ENCODE measurements at places on chromosomes 2 and 18. TPM values are rescaled to one million over a fixed set of nuclear protein-coding genes. Genes with fewer than 3 reads are reported as not detected.

DNA sequence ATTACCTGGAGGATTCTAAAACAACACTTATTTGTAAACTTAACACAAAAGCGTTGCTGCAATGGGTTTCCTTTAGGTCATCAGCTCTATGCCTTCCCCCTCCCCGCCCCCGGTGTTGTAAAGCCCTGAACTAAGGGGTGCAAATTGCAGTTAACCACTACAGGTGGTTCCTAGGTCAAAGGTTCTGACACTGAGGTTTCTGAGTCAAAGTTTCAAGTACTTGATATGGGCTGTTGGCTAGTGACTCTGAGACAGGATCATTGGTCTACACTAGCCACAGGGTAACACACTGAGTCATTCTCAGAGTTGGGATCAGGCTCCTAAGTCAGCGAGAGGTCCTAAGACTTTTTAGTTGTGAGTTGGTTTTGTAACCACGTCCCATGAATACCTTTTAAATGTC is 15.4 kb downstream of the IL1B start:
- H3K4me3 ChIP-seq: no peak overlapping the region
- H3K4me1 ChIP-seq: no peaks in the 10 kb centered on the region
- no peaks in the 10 kb centered on the region for H3K27me3 ChIP-seq
- DNase-seq: no peak

GRCh38 chr18:53747663-53748160 is 476.8 kb downstream of the MBD2 start:
- no peak overlapping the region for H3K27ac ChIP-seq
- no peak overlapping the region for H3K4me3 ChIP-seq
- no peak for DNase-seq
- H3K36me3 ChIP-seq: no peaks in the 10 kb centered on the region
- no peaks in the 10 kb centered on the region for H3K4me1 ChIP-seq

CMPK2 gene
- 3.3 TPM for total RNA-seq

- DNase-seq: no peak
- H3K27ac ChIP-seq: no peak overlapping the region
- no peaks in the 10 kb centered on the region for H3K4me1 ChIP-seq
- H3K4me3 ChIP-seq: no peak overlapping the region
- no peaks in the 10 kb centered on the region for H3K36me3 ChIP-seq
- no peaks in the 10 kb centered on the region for H3K27me3 ChIP-seq
Measured at GRCh38 chr2:2950403-2950952, 427.1 kb downstream of the EIPR1 start.

RAPGEF4 gene
- 7.7 TPM for total RNA-seq

GRCh38 chr2:58202404-58202803 is 38.7 kb downstream of the FANCL start:
- DNase-seq: no peak
- H3K4me1 ChIP-seq: no peaks in the 10 kb centered on the region
- H3K27ac ChIP-seq: no peak overlapping the region
- H3K27me3 ChIP-seq: no peaks in the 10 kb centered on the region

SP140 gene
- 2.6 TPM for total RNA-seq

- H3K27me3 ChIP-seq: no peaks in the 10 kb centered on the region
- no peaks in the 10 kb centered on the region for H3K4me1 ChIP-seq
- no peak for DNase-seq
Measured at GRCh38 chr2:181145645-181146044, 165.2 kb downstream of the UBE2E3 start.

CRYGD gene
- not detected for total RNA-seq

GRCh38 chr2:70012887-70013286 is 51.5 kb upstream of the ASPRV1 start:
- H3K27me3 ChIP-seq: no peaks in the 10 kb centered on the region
- no peak overlapping the region for H3K4me3 ChIP-seq
- no peak for DNase-seq
- H3K27ac ChIP-seq: no peak overlapping the region
- no peaks in the 10 kb centered on the region for H3K36me3 ChIP-seq

DNA sequence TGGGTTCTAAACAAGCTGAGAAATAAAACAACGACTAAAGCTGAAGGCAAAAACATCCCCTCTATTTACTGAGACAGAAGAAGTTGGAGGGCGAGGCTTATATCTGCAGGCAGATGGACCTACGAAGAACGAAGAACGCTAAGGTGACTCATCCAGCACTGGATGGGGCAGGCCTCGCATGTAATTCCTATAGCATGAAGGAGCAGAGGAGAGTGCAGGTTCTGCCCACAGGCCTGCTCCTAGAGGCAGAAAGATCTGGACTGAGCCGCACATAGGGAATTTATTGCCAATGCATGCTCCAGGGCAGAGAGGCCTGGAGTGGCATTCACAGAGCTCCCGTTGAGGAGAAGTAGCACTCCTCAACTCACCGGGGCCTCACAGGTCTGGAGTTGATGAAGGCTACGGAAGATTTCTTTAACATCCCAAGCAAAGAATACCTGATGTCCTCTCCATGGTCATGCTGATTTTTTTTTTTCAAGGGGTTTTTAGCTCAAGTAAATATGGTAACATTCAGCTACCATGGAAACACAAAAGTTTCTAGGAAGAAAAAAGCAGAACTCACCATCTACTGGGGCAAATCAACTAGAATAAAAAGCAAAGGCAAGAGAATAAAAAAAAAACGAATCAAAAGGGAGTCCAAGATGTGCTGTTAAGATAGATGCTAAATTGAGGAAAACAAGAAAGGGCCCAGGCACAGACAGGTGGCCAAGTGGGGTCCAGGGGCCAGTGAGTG is 10.4 kb upstream of the METTL21A start:
- H3K4me3 ChIP-seq: no peak overlapping the region
- H3K4me1 ChIP-seq: no peaks in the 10 kb centered on the region
- H3K27ac ChIP-seq: no peak overlapping the region
- no peaks in the 10 kb centered on the region for H3K36me3 ChIP-seq
- H3K27me3 ChIP-seq: no peaks in the 10 kb centered on the region

GRCh38 chr18:7438646-7439045 is 128.5 kb upstream of the PTPRM start:
- no peaks in the 10 kb centered on the region for H3K36me3 ChIP-seq
- no peaks in the 10 kb centered on the region for H3K4me1 ChIP-seq
- no peak overlapping the region for H3K27ac ChIP-seq
- H3K27me3 ChIP-seq: no peaks in the 10 kb centered on the region
- DNase-seq: no peak

Measured in breast epithelium (tissue), 4 donors.